Right renal cortex interstitium (tissue), 3 donors: ENCODE measurements at places on chromosomes 7 and 10. TPM values are rescaled to one million over a fixed set of nuclear protein-coding genes. Genes with fewer than 3 reads are reported as not detected.

GRCh38 chr10:114715171-114715670, 57.1 kb upstream of the ABLIM1 start:
- DNase-seq, result no peak

DNA sequence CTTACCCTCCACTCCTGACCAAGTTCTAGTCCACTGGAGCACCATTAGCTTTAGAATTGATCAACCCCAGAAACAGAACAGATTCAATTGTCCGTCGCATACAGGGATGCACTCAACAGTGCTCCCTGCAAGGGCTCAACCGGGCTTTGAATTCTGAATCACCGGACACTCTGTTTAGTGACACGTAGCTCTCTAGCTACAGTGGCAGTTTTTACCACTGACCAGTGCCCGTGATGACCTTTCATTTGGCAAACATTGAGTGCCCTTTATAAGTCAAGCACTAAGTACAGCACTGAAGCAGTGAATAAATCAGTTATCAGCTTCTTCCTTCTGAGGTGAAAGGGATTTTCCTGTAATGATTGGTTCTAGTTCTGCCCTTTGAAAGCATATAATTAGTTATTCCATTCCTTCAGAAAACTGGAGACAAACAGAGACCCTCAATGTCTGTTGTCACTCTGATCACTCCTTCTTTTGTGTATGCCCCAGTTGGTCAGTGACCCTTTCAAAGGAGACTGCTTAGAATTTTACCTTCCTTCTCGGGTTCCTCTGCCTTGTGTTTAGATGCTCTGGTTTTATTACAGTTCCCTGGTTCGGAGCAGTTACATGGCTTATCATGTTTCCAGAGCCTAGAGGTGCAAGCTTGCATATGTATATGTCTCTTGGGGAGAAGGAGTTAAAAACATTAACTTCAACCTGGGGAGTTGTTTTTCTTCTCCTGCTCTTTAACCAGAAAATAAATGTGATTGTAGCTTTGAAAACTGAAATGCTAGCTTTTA, 68.9 kb downstream of the ZNF365 start:
- no peak for DNase-seq

GRCh38 chr10:72462261-72462660, 107.5 kb upstream of the DNAJB12 start:
- no peak for DNase-seq

DNA sequence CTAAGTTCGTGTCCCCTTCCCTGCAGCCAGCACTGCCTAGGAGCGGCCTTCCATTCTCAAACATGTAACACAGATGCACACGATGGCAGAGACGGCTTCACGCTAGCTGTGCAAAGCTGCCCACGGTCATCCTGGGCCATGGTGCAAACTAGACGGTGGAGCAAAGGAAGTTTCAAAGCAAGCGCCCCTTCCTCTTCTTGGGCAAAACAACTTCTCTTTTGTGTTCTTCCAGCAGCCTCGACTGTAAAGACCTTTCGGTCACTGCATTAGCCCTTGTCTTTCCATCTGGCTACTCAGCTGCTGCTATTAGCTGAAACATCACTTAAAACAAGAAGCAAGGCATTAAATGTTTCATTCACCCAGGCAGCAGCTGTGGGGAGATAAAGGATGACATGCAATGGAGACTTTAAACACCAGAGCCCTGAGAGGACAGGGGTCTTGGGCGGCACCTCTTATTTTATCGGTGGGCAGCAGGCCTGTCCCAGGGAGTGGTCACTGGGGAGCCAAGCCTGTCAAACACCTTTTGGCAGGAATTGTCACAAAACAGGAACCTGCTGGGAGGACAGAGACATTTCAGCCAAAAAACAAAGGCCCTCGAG, 214.8 kb downstream of the KLF6 start:
- DNase-seq, result no peak

- DNase-seq, result no peak
Measured at GRCh38 chr10:125775491-125776106, at the start of gene MMP21. Gene MMP21, minus strand, starts transcription at chr10:125775821. Its CDS starts 0 bp downstream, at chr10:125775821.

GRCh38 chr7:152710153-152710442, 34.2 kb upstream of the XRCC2 start:
- DNase-seq, result no peak

- no peak for DNase-seq
Measured at GRCh38 chr10:126119599-126119998, 223.2 kb downstream of the FANK1 start.

GRCh38 chr7:29319719-29320521, 125.3 kb downstream of the CHN2 start:
- no peak for DNase-seq

GRCh38 chr7:81296726-81297125, 377.9 kb upstream of the SEMA3C start:
- no peak for DNase-seq

- DNase-seq, result no peak
Measured at GRCh38 chr7:290554-291372, 793 bp downstream of the FOXL3 start.

The COBL gene
- polyA plus RNA-seq, result 21.4 TPM

The PRR15 gene
- polyA plus RNA-seq, result 4.5 TPM

The STAMBPL1 gene
- polyA plus RNA-seq, result 1.7 TPM

The TACC2 gene
- 46.8 TPM for polyA plus RNA-seq

The POLR2J3 gene
- polyA plus RNA-seq, result 98.0 TPM
